CD4-positive, alpha-beta T cell treated with Interleukin-1 beta for 1 hour (primary cell): ENCODE measurements at places on chromosomes 7 and 10.

DNA sequence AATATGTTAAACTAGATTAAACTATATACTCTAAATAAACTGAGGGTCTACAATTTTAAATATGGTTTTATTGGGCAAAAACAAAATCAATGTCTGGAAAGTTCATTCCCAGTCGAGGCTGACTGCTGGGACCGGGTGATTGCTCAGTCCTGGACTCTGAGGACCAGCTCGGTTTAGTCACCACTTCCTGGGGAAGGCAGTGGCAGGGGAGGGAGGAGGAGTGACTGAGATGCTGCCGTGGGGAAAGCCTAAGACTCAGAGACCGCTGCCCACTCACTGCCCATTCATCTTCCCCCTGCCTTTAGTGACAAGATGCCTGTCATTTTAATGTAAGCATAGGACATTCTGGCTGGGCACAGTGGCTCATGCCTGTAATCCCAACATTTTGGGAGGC is 29.0 kb downstream of the ATOH7 start:
- no peak for DNase-seq

DNA sequence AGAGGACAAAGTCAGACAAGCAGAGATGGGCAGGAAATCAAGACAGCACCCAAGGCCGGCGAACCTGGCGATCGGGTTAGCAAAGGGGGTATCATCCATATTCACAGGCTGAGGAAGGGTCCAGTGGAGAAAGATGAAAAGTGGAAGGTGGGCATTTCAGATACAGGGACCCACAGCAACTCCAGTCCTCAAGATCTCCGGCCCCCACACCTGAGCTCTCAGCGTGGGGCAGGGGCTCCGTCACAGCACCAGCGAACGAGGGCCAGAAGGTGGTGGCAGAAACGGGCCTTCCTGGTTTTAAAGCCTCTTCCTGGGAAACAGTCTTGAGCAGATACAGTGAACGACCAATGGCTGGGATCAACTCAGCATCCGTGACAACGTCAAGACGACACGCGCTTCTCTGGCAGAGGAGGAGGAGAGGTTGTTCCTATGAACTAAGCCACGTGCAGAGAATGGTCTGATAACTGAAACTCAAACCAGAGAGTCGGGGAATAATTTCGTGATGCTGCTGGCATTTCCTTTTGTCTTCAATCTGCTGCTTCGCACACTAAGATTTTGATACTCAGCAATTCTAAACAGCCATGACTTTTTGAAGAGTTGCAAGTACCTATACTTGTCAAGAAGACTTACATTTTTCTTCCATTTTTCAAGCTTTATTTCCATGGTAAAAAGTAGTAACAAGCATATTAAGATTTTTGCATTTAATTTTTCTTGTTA is 219.8 kb downstream of the ZMYND11 start:
- no peak for DNase-seq

DNA sequence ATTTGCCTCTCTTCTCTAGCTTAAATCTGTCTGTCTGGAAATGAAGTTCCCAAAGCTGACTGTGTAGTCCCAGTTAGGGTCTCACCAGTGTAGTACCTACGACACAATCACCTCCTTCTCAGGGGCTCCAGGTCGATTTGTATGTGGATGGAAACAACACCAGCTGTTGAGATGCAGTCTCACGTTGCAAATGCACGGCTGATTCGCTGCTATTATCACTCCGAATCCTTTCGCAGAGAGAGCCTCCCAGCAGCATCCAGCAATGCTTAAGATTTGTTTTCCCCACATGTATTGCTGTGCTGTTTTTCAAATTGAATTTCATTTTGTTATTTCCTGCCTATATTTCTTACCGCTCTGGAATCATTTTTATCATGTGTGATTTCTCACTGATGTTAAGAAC is 16.3 kb downstream of the VSTM4 start:
- no peak for DNase-seq

GRCh38 chr10:44567471-44567870 is 182.6 kb upstream of the CXCL12 start:
- DNase-seq: no peak

GRCh38 chr10:86954681-86955500 is 2.5 kb downstream of the MMRN2 start:
- DNase-seq: no peak

DNA sequence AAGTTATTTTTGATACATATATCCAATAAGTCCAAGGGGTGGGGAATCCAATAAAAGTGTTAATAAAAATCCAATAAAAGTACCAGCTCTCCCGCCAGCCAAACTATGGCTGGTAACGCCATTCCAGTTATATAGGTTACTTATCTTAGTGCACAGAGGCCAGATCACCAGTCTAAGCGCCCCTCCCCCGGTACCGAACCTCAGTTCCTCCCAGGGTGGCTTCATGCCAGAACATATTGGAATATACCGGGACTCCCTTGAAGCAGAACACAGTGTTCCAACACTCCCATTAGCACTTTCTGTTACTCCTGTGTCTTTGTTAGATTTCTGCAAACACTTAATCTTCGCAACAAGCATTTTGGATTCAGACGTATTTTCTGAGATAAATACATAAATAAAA is 7.5 kb downstream of the FBH1 start:
- DNase-seq: no peak
